Fibroblast of the aortic adventitia (primary cell): ENCODE measurements at places on chromosomes 4 and X.

GRCh38 chrX:132908891-132909290 lies 49.5 kb downstream of the HS6ST2 start:
- DNase-seq = no peak

DNA sequence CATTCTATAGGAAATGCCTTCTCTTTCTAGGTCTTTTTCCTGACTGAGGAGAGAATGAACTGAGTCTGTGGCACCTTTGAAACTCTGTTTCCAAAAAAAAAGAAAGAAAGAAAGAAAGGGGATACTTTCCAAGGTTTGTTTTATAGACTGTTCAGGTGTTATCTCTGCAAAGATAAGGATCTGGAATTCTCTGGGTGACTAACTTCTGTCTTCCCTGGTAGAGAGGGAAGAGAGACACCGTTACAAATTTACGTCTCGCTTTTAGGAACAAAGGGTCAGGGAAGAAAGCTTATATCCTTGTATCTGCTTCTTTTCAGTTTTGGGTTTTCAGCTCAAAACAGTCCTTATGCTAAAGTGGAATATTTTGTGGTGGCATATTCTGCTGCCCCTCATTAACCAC lies 314.1 kb downstream of the RAPGEF2 start:
- DNase-seq = no peak

DNA sequence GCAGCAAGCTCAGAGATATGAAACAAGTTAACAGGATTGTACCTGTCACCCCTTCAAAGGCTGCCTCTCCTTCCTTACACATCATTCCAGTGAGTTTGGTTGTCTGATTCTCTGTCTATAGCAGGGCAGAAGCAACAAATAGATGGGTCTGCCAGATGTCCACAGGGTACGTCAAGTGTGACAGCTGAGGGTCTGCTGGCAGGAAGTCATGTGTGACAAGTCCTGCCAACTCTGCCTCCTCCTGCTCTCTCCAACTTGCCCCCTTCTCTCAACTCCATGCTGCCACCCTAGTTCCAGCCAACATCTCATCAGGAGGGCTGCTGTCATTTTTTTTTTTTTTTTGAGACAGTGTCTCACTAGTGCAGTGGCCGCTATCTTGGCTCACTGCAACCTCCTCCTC lies 109.2 kb downstream of the NSUN7 start:
- DNase-seq = no peak

- peak; percentile 13 for DNase-seq
These were observed 49.2 kb downstream of the MFAP3L start for GRCh38 chr4:169976951-169977350.

DNA sequence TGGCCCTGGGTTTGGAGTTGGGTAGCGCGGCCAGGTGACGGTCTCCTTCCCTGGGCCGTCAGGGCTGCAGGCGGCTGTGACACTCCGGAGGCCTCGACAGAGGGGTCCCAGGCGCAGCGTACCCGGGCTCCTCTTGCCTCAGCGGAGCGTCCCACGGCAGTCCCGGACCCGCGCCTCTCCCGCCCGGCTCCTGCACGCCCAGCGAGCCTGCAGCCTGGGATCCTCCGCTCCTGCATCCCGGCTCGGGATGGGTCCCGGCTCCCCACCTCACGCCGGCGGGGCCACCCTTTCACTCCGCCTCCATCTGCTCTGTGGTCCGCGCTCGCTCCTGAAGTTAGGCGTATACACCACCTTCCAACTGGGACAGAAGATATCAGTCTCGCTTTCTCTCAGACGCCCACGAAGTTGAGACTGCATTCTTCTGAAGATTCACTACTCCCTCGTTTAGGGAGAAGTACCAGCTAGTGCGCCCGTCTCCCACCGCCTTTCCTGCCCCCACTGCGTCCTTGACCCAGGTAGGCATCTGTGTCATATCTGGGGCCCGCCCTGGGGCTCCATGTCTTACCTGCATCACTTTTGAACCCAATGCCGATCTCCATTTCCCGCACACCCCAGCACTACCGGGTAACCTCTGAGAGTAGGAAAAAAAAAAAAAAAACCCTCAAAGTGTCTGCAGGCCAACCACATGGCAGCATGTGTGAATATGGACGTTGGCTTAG lies 32.3 kb upstream of the KDR start:
- DNase-seq = no peak

DNA sequence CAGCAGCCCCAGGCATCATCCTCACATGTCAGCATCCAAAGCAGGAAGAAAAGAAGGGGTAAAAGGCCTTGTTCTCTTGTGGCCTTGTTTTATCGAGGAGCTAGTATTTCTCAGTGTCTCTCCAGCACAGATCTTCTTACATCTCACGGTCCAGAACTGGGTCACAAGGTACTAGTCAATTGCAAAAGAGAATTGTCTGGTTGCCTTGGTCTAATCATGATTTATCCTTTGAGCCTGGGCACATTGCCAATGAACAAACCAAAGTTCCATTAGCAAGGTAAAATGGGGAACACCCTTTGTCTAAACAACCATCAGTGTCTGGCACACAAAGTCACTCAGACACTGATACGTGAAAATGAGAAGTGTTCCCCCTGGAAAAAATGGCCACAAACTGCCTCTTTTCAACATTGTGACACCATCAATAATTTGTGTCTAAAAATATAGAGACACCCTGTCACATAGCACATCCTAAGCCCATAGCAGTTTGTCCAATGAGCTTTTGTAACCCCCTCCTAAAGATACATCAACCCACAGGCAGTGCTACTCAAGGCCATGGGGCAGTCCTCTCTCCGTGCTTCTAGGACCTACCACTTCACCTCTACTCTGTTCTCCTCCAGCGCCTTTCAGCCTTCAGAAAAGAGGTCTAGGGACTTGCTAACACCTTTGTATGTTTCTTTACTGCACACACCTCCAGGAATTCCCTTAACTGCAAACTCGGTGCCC lies 534.4 kb downstream of the MID1IP1 start:
- DNase-seq = no peak

- no peak for DNase-seq
These were observed 527.2 kb upstream of the PRKX start for GRCh38 chrX:4240541-4241194.

GRCh38 chr4:102328045-102328444 lies 17.2 kb downstream of the SLC39A8 start:
- peak; percentile 53 for DNase-seq

- peak; percentile 1 for DNase-seq
These were observed 1170.8 kb upstream of the PCDH7 start for GRCh38 chr4:29549342-29549741.

DNA sequence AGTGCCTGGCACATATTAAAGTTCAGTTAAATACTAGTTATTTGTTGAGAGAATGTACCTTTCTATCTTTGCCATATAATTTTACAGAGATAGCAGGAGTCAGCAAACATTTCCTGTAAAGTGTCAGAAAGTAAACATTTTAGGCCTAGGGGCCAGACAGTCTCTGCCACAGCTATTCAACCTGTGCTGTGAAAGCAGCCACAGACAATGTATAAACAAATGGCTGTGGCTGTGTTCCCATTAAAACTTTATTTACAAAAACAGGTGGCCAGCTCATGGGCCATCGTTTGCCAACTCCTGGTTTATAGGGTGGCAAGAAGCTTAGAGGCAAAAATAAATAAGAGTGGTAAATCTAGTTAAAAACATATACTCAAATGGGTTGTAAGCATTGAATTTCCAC lies 34.0 kb upstream of the BRS3 start:
- no peak for DNase-seq

- DNase-seq = no peak
These were observed 851.9 kb upstream of the FRG1 start for GRCh38 chr4:189088780-189089179.
